ENCODE measurements at places on chromosomes 1 and 21. TPM values are rescaled to one million over a fixed set of nuclear protein-coding genes. Genes with fewer than 3 reads are reported as not detected.
A peak's percentile ranks its signal among the peaks of the same experiment; 100 is the strongest.

Gene PDE9A
- 3.4 TPM for total RNA-seq

Gene KCNK1
- 25.4 TPM for total RNA-seq

Gene DNAJC6
- total RNA-seq, result 2.0 TPM

Gene SEC16B
- total RNA-seq, result 1.5 TPM

Gene SYNC
- total RNA-seq, result 24.7 TPM

Gene PGBD5
- total RNA-seq, result 15.5 TPM

Gene FCGR1A
- 1.4 TPM for total RNA-seq

Gene URB2
- total RNA-seq, result 3.4 TPM

Gene TIE1
- 22.2 TPM for total RNA-seq

Gene PRSS38
- not detected for total RNA-seq

GRCh38 chr1:207867136-207868109 lies 43.5 kb downstream of the CD34 start:
- peak; percentile 76 for DNase-seq

DNA sequence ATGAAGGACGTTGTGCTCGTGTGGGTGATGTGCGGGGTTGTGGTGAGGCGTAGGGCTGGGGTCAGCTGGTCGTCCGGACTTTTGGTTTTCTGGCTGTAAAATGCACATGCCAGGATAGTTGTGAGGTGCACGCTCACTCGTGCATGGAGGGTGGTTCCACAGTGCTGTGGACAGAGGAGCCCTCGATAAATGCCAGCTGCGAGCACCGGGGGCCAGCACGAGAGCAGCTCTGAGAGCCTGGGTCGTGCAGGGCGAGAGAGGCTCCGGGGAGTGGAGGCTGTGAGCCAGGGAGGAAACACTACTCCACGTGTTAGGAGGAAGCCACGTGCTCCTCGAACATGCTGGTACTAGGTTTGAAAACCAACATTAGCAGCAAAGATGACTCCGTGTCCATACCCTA lies 39.4 kb downstream of the COL18A1 start:
- peak; percentile 23 for DNase-seq

DNA sequence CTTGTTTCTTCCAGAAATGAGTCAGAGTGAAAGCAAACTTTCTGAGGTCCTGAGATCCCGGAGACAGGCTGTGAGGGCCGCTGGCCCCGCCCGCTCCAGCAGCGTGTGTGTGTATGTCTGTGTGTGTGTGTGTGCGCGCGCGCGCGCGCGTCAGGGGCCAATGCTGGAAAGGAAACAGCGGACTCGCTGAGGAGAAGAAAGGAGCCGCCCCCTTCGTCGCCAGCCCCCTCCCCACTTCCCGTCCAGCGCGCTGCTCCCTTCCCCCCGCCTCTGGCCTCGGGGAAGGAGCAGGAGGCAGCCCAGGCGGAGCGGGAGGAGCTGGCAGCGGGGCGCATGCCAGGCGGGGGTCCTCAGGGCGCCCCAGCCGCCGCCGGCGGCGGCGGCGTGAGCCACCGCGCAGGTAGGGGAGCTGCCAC lies at the start of gene DISC1:
Gene DISC1, plus strand, starts transcription at position 256 of the 416 bp plus-strand sequence. Its CDS starts 78 bp downstream, at position 334.
- DNase-seq, result peak; percentile 93

DNA sequence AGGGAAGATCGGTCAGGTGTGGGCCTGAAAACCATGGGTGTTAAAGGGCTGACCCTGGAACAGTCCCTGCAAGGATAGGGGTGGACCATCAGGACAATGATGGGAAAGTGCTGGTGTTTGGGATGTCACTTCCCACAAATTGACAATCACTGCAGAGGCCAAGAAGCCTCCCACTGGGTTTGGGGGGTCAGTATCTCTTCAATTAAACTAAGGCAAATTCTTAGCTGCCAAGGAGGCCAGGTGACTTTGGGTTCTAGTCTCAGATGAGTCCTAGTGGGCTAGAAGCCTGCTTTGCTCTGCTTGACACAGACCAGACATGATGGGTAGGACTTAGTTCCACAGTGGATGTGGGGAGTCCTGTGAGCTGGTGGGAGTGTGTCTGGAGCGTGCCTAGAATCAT lies 29.3 kb upstream of the KCNA2 start:
- DNase-seq, result no peak

DNA sequence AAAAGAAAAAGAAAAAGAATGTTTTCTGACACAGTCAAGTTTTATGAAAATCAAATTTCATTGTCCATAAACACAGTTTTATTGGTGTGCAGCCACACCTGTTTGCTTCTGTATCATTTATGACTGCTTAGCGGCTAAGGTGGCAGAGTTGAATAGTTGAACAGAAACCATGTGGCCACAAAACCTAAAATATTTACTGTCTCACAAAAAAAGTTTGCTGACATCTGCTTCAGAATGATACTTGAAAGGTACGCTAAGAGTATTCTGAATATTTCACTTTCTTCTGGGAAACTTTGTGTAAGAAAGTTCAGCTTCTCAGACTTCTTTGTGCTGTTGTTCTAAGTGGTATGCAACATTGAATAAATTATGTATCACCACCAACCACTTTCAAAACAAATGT lies 6.2 kb downstream of the KCNK1 start:
- no peak for DNase-seq

GRCh38 chr1:156366378-156367166 lies 2.4 kb upstream of the RHBG start:
- DNase-seq, result no peak

GRCh38 chr1:51877434-51878307 lies 856 bp downstream of the NRDC start:
- DNase-seq, result no peak

DNA sequence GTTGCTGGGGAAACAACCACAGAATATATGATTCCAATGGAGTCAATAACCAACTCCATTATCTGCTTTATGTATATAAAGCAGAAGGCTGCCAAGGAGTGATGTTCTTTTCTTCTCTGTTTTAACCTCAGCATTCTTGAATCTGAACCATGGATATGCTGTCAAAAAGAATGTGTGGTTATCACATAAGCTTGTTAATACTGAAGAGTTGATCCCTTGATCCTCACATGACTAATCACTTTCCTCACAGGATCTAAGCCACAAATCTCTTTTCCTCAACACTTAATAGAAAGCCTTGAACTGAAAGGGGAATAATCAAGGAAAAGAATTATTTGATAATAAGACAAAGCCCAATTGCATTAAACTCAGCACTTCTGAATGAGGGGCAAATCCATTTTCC lies 271.3 kb upstream of the KIAA0040 start:
- DNase-seq, result no peak

DNA sequence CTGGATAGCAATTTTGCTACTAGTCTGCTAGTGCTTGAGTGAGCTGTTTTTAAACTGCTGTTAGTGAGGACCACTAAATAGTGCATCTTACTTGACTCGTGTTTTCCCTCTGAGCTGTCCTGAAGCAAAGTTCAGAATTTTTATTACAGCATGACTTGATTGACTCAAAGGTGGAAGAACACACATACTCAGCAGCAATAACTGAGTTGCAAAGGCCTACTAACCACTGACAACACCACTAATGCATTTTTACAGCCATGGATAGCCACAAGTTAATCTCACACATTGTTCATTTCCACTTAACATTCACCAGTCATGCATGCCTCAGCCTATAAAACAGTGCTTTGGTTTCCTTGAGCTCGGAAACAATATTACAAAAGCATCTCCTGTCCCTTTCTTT lies 148.7 kb downstream of the RUNX1 start:
- DNase-seq, result no peak

GRCh38 chr21:39441502-39442475 lies 3.8 kb downstream of the LCA5L start:
- no peak for DNase-seq

DNA sequence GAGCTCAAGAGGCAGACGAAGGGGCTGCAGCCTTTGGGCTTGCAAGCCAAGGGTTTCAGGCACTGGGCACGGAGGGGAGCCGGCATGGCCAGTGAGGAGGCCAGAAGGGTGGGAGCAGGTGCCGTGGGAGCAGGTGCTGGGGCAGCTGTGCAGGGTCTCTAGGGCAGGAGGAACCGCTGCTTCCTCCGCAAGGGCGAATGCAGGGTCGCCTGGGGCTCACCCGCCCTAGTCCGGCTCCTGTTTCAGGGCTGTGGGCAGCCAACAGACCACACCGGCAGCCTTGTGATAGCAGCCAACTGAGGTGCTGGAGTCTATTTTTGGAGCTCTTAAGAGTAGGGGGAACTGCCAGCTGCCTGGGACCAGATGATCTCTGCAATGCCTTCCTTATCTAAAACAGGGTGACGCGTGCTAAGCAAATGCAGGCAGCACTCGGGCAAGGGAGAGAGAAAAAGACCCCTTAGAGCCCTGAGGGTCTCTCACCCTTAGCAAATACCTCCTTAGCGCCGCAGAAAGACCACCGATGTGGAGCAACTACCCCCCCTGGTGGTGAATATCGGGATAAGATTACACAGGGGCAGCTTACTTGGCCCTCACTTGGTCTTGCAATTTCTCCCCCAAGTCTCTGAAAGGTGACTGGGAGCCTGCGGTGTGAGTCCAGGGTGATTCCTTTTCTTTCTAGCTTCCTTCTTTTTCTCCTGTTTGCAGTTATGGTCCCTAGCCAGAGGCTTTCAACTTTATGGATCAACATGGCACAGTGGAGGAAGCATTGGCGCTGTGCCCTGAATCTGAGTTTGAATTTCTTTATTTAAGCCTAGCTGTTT lies 20.7 kb upstream of the MAPKAPK2 start:
- DNase-seq, result no peak

GRCh38 chr1:82161700-82162141 lies 361.0 kb downstream of the ADGRL2 start:
- no peak for DNase-seq

- peak; percentile 64 for DNase-seq
Measured at GRCh38 chr21:44334329-44335030, 4.7 kb downstream of the CFAP410 start.

DNA sequence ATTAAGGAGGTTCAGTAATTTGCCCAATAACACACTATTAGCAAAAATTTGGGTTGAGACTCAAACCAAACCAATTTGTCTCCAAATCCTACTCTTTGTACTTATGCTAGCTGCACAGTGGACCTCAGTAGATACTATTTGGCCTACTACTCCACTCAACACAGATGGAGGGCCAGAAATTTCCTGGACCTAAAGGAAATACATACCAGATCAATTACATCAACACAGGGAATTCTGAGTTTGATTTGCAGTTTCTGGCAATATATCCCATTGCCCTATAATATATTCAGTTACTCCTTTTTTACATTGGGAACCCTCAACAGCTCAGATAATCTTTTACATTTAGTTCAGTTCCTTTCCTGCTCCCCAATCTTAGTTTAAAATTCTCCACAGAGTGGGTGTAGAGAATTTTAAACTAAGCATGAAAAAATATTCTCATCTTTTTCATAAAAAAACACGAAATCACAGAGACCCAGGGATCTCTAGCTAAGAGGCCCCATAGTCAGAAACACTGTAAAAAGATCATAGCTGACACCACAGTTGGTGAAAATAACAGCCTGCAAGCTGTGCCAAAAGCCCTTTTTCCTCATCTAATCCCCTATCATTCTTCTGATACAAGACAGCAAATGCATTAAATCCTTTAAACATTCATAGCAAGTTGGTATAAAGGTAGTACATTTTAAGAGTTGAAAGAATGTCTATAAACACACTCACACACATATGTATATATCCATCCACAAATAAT lies 317.7 kb upstream of the ESRRG start:
- DNase-seq, result no peak

DNA sequence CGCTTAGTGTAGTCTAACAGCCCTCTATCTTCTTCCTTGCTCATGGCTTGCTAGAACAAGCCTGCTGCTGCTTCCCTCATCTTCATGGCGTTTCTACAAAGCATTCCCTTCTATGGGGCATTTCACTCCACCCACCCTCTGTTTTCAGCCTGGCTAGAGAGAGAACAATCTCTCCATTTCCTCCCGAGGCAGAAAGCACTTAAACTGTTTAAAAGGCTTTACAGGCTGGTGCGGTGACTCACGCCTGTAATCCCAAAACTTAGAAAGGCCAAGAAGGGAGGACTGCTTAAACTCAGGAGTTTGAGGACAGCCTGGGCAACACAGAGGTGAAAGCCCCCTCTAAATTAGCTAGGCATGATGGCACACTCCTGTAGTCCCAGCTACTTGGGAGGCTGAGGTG lies 17.8 kb downstream of the ORC1 start:
- no peak for DNase-seq

DNA sequence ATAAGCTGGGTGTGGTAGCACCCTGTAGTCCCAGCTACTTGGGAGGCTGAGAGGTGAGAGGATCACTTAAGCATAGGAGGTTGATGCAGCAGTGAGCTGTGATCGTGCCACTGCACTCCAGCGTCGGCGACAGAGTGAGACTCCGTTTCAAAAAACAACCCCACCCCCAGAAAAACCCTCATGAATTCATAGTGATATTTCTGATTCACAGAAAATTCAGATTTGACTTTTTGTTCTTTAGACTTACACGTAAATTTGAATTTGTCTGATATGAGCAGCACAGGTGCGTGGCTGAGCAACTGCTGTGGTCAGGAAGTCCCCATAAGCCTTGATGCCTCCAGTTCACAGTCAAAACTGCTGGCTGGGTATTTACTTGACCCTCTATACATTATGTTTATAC lies 10.0 kb upstream of the MORC3 start:
- DNase-seq, result no peak
